ENCODE measurements at places on chromosomes 12 and 14. TPM values are rescaled to one million over a fixed set of nuclear protein-coding genes. Genes with fewer than 3 reads are reported as not detected.

EGLN3 gene
- 17.7 TPM for total RNA-seq

ZDHHC22 gene
- not detected for total RNA-seq

PMCH gene
- total RNA-seq, result not detected

ABCD4 gene
- 39.5 TPM for total RNA-seq

LUM gene
- 209 TPM for total RNA-seq

CSAD gene
- 7.4 TPM for total RNA-seq

P2RX2 gene
- total RNA-seq, result not detected

FAM222A gene
- total RNA-seq, result 0.72 TPM

IFNG-AS1 gene
- not detected for total RNA-seq

SLC41A2 gene
- 14.8 TPM for total RNA-seq

IL31 gene
- total RNA-seq, result not detected

CIT gene
- 2.0 TPM for total RNA-seq

ESRRB gene
- not detected for total RNA-seq

LMNTD1 gene
- total RNA-seq, result not detected

DEPDC4 gene
- not detected for total RNA-seq

DAO gene
- not detected for total RNA-seq

PLEKHG7 gene
- total RNA-seq, result not detected

STAT2 gene
- 62.2 TPM for total RNA-seq

SPIC gene
- total RNA-seq, result not detected

SLC7A8 gene
- total RNA-seq, result 0.32 TPM

GLIPR1L1 gene
- total RNA-seq, result not detected

PLD4 gene
- total RNA-seq, result not detected

SLCO1B1 gene
- total RNA-seq, result not detected

AHSA1 gene
- 93.0 TPM for total RNA-seq

TCL1B gene
- total RNA-seq, result not detected

POTEM gene
- not detected for total RNA-seq

SERPINA12 gene
- not detected for total RNA-seq

SLC38A1 gene
- 41.9 TPM for total RNA-seq

CFAP73 gene
- total RNA-seq, result not detected

SPX gene
- total RNA-seq, result 0.97 TPM

KCTD10 gene
- total RNA-seq, result 30.5 TPM

CARMIL3 gene
- total RNA-seq, result not detected

TMEM30B gene
- total RNA-seq, result 0.18 TPM

AQP2 gene
- not detected for total RNA-seq

CAPZA3 gene
- total RNA-seq, result not detected

ABCC9 gene
- total RNA-seq, result 0.16 TPM

LIN7A gene
- 12.1 TPM for total RNA-seq

FSCB gene
- not detected for total RNA-seq

SDR9C7 gene
- total RNA-seq, result not detected

PIWIL1 gene
- not detected for total RNA-seq

LYZ gene
- total RNA-seq, result not detected

CDKL1 gene
- total RNA-seq, result 6.9 TPM

ENDOU gene
- total RNA-seq, result 0.18 TPM

RND1 gene
- 0.18 TPM for total RNA-seq

AICDA gene
- not detected for total RNA-seq

POU6F1 gene
- total RNA-seq, result 1.5 TPM

RNASE2 gene
- total RNA-seq, result not detected
